ENCODE measurements at places on chromosomes 2 and 18.

- DNase-seq: no peak
These were observed 2.6 kb upstream of the SF3B1 start for GRCh38 chr2:197437380-197437779.

DNA sequence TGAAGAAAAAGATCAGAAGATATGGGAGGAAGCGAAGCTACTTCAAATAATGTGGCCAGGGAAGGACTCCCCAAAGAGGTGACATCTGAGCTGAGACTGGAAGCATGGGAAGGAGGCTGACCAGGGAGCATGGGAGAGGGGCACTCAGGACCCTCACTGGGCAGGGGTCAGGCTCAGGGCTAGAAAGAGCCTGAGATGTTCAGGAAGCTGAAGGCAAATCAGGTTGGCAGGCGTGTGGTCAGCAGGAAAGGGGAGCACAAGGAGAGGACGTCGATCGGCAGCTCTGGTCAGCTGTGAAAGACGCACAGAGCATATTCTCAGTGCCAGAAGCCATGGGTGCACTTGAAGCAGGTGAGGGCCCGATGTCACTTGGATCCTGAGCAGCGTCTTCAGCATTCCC, 38.2 kb upstream of the KLHL29 start:
- DNase-seq: no peak

DNA sequence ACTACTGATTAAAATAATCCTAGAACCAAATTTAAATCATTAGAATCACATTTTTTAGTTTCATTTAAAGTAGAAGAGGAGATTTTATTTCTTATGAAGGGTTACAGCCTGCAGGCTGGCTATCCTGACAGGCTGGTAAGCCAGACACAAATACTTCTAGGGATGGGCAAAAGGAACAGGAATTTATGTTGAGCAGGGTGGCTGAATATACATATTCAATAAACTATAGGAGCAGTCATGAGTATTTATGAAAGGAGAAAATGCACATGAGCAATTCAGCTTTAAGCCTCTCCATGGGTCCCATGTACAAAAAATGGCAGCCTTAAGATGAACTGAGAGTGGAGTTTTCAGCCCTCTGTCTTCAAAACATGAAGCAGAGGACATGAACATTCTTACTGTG, 182.4 kb downstream of the CTNNA2 start:
- no peak for DNase-seq

DNA sequence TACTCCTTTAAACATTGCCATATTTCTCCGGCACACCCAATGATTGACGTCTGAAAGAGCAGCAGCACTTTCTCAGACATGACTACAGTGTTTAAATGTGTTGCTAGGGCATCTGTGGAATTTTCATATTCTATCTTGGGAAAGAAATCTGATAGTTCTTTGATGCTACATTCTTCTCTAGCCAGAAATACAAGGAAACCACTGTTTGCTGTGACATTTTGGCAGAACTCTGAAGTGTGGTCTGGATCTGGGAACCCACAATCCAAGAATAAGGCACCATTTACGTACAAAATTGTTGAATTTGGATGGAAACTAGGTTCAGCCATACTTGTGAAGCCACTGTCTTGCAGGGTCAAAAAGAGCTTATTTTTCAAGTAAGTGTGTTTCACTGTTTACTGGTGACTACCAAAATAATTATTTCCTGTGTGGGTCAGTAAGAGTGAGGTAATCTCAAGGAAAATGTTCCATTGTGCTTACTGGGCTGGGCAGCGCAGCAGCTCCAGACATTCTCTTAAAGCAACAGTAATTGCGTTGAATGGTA, 21.3 kb upstream of the CD28 start:
- no peak for DNase-seq

- DNase-seq: no peak
These were observed 51.2 kb upstream of the HS6ST1 start for GRCh38 chr2:128369602-128370467.

DNA sequence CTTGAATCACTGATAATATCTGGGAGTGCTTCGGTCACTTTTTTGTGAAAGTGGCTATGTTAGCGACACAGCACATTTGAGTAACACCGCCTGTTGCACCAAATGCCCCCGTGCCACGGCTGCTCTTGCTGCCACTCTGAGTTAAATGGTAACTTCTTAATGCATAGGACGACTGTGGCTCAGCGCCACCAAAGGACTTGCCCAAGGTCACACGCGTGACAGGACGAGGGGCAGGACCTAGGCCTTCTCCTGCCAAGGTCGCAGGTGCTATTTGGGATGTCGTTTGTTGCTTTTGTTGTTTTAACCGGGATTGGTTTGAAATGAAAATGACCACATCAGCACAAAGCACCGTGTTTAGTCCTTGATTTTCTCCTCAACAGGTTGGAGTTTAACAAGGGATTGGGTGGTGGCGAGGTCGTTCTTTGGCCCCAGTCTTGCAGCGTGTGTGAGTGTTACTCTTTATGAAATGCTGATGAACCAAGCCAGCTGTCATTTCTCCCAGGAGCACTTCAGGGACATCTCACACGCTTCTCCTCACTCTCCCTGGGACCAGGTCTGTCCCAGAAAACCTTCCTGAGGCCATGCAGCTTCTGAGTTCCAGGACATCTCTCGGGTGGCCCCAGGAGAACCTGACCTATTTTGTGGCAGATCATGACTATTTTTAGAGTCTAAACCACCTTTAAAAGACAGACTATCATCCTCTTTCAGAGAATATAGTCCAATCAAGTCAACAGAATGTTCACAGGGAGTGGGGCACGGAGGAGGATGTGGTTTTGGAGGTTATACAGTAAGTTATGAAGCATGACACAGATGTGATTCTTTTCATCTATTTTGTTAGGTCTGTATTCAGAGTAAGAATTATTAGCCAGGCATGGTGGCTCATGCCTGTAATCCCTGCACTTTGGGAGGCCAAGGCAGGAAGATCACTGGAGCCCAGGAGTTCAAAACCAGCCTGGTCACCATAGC, 49.9 kb downstream of the MTCL1 start:
- DNase-seq: no peak

DNA sequence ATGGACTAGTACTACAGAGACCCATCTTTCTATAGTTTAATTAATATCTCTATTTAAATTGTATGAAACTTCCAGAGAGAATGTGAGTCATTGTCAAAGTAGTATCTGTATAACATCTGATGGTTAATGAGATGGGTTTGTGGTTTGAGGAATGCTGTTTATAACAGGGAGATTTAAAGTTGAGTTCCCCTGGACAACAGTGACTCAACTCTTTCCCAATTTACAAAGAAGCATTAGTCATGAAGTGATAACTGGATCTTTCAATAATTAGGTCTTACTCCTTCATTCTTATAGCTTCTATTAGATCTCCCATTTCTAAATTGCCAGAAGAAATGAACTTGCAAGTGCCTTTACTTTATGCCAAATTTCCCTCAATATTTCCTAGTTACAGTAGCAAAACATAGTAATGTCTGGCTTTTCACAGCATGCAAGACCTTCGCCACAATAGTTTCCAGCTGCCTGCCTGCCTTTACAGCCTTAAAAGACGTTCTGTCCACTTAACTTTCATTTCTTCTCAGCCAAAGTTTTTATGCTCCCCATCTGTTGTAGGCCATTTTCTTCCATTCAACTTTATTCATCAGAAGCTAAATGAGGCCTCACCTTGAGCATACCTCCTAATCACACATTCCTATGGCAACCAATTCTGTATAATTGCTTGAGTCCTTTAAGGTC, 47.7 kb upstream of the WDR75 start:
- no peak for DNase-seq

DNA sequence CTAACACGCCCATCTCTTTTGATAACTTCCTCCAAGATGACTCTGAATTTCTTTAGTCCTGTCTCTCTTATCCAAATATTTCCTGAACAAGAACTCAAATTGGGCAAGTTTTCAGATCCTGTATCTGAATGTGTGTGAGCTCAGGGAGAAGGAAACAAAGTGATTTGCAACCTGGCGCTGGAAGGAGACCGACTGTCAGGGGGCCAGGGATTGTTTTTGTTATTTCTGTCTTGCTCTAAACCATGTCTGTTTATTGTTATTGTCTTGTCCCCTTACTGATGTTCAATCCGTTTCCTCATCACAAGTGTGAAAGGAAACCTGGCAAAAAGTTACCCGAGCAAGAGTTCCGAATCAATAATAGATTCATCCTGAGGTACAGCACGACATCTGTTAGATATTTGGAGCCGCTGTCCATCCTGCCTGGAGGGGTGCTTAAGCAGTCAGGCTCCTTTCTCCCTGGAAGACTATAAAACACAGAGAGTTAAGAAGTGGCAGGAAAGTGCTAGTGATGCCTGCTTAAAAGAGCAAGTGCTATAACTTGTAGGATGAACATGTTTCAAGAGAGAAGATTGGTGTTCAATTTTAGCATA, 132.5 kb upstream of the OSR1 start:
- DNase-seq: no peak

DNA sequence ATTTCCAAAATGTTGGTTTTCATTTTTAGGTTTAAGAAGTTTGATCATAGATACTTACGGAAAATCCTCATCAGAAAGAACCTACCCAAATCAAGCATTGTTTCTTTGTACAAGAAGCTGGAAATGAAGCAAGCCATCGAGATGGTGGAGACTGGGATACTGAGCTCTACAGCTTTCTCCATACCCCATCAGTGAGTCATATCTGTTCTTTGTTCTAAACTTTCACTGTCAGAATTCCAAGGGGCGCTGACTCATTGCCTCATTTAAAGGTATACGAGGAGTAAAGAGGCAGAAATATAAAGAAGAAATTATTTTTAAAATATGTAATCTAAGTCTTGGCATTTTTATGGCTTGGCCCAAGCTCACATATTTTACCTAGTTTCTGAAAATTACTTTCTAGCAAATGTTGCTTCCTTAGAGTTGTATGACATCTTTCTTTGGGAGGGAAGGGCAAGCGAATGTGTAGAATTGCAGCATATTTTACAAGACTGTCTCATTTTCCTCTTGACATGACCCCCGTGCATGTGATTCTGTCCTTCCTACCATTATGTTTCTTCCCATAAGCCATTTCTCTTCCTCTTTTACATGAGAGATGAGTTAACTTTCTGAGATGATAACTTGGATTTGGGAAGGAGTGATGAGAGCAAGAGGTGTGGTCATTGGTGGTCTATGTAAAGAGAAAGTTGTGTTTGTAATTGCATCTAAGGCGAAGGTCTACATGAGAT, 41.2 kb downstream of the SLC9A4 start:
- no peak for DNase-seq

DNA sequence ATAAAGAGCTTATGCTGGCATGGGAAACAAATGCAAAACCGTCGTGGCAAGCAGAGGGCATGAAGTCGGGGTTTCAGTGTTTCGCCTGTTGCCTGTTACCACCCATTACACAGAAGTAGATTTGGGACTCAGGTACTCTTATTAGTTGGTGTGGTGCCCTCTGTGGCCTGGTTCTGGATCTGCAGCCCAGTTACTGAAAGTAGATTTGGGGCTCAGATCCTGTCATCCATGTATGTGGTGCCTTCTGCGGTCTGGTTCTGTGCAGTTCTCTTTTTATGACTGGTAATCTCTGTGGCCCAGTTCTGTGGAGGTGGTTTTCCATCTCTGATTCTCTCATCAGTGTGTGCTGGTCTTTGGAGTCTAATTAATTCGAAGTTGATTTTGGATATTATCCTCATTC, 45.2 kb downstream of the ADNP2 start:
- no peak for DNase-seq

GRCh38 chr18:78856569-78857313, 122.9 kb upstream of the SALL3 start:
- DNase-seq: no peak
